CD4-positive, alpha-beta T cell treated with Interleukin-4 for 1 hour (primary cell): ENCODE measurements at places on chromosomes 4 and X.

GRCh38 chr4:8559524-8560264 is 20.5 kb upstream of the GPR78 start:
- DNase-seq: no peak

DNA sequence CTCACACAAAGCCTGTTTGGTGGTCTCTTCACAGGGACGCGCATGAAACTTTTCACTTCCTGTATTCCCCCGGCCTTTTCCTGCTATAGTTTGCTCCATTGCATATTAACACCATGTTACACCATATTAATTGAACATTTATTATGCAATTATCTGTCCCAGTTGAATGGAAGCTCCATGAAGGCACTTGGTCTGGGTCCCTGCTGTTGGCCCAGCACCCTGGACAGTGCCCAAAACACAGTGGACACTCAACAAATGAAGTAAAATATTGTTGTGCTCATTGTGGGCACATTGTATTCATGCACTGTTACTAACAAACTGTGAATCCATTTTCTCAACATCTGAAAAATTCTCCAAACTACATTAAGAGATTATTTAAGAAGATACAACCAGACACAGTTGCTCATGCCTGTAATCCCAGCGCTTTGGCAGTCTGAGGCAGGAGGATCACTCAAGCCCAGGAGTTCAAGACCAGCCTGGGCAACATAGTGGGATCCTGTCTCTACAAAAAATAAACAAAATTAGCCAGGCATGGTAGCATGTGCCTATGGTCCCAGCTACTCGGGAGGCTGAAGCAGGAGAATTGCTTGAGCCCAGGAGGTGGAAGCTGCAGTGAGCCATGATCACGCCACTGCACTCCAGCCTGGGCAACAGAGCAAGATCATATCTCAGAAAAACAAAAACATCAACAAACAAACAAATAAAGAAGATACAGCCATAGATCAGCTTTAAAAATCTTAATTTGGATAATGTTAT is 292.7 kb upstream of the TENM3 start:
- DNase-seq: no peak

DNA sequence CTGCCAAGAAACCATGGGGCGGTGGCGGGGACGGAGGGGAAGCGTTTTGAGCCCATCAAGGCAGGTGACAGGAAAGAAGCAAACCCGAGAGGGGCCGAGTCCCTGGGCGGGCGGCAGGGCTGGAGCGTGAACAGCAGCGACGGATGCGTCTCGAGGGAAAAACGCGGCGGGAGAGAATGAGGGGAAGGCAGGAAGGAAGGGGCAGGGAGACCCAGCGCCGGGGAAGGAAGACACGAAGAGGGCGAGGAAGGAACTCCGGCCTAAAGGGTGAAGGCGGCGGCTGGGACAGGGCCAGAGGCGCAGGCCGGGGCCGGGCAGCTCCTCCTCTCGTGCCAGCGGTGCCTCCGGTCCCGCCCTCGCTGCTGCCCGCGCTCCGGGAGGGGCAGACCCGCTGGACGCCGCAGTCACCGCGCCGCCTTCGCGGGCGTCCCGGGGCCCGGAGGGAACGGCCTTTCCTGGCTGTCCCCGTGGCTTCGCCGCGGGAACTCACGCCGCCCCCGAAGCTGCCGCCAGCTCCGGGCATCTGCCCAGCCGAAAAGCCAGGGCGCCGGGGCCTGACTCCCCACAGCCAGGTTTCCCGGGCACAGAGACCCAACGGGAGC is 751 bp upstream of the RGS12 start:
- DNase-seq: peak; percentile 23

DNA sequence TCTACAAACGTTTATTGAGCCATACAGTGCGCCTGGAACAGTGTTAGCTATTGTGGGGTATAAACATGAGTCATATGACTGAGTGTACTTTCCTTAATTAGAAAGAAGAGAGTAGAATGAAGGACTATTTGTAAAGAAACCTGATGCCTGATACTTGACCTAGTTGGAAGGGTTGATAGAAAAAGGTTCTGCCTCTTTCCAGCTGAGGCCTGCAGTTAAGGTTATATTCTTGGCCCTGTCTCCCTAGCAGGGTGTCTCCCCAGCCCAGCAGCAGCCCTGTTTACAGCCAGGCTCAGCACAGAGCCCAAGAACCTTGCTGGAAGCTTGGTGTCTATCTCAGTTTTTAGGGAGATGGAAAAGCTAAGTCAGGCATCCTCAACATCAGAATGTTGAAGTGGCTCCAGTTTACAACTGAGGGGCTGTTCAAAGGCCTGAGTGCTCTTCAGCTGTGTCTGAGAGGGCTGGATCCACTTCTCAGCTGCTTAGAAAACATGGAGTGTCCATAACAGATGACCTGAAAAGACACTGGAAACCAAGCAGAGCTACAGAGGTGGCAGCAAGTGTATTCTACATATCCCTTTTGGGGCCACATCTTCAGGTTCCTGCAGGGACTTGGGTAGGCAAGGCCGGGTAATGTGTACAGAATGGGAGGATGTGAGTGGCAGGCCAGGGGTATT is 21.6 kb downstream of the NYX start:
- DNase-seq: no peak

DNA sequence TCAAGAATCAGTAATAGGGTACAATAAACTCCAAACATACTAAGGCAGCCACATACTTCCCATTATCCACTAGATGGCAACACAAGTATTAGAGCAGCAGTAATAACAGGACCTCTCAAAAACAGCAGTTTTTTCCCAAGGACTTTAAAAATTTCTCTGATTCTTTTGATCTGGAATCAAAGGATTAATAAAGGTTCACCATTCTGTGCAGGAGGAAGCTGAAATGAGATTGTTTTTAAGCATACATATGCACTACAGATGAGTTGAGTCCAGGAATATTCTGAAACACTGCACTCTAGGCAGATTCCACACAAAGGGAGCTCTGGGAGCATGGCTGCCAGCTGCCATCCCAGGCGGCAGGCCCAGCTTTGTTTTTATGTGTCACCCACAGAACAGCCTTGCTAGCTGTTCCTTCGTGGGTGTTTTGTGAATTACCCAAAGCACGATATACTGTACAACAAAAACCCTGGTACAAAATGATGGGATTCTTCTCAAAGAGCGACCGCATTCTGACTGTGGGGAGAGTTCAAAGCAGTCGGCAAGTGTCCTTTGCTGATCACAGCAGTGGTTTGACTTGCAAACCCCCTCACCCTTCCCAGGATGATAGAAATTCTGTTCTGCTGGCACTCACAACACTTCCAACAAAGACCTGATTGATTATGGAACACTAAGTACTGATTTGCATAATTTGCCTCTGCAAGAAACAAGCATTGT is 61.0 kb downstream of the STX18 start:
- DNase-seq: no peak

DNA sequence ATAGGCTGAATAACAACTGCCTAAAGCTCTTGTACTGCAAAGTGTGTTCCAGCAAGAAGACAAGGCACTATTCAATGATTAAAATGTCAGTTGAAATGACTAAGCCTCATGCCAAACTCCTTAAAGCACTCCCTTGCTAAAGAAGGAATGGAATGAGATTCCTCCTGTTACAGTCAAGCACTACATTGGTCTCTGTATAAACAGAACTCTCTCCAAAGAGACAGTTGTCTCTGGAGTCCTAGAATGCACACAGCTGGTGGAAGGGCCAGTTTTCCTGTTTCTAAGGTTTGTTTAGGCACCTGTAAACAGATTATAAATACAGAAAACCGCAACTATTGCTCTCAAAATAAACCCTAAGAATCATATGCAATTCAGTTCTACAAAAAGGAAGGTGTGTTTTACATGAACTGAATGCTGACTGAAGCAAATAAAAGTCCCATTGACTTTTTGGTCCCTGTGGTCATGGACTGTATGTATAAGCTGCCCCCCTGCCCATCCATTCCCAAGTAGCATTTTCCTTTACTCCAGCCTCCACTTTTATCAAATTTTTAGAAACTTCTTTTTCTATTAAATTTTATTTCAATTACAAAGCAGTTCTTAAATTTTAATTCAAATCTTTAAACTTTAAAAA is 47.0 kb downstream of the FAT1 start:
- no peak for DNase-seq

GRCh38 chr4:129355031-129355430 is 259.1 kb downstream of the C4orf33 start:
- DNase-seq: no peak
